ENCODE measurements at places on chromosomes 3 and 15.

- no peak for DNase-seq
Observed at GRCh38 chr15:67937153-67937761, 97.4 kb upstream of the RNU6-1 start.

DNA sequence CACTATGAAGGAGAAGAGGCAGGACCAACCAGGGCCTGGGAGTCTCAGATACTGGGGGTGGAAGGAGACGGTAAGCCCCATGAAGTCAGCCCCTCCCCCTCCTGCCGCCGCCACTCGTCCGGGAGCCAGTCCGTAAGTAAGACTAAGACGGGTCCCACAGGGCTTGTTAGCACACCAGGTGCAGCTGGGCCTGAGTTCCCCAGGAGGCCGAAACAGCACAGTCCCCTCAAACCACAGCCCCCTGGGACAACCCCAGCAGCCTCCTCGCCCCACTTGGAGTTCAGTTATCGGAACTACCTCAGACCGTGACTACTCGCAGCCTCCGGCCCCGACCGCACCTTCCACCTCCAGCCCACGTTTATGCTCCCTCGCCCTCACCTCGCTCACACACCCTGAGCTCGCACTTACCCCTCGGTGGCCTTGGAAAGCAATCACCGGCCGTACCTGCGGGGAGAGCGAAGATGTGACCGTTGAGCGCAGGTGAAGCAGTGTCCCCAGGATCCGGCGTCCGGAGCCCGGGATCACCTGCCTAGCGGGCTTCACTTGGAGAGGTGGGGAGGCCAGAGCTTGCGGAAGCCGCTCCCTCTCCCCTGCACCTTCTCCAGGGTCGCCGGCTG lies 557 bp downstream of the ELL3 start:
- DNase-seq: no peak

- DNase-seq: no peak
Observed at GRCh38 chr3:23484386-23484785, 281.3 kb downstream of the UBE2E2 start.

DNA sequence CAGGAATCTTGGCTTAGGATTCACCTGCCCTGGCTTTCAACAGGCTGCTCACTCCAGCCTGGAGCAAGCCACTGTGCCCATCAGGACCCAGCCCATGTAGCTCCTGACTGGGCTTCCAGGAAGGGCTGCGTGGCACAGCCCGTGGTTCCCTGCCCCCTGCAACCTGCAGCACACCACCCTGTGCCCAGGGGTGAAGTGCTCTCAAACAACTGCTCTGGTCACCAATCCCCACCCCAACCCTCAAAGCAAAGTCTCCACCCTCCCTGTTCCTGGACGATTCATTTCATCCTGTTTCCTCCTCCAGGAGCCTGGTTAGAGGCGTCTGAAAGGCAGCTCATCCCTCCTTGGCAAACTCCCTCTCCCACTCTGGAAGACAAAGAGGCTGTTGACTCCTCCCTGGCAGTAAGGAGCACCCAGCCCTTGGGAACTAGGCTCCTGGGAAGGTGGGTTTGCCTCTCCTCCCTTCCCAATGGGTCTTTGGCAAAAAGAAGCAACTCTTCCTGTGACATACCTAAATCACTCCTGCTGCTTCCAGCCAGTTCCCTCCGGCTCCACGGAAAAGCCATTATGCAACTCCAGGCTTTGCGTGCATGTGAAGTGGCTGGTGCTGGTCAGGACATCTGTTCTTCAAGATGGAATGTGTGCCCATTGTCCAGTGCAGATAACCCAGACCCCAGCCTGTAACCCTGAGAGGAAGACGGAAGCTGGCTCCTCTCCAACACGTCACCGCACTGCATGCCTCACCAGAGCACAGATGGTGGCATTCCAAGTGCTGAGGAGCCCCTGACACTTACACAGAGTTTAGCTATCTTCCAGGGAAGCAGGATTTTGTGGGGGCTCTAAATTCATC lies 29.1 kb upstream of the VIPR1 start:
- DNase-seq: no peak
